ENCODE measurements at places on chromosomes 13 and 19.

GRCh38 chr19:2653710-2654707 lies 48.5 kb downstream of the GNG7 start:
- no peak for DNase-seq

DNA sequence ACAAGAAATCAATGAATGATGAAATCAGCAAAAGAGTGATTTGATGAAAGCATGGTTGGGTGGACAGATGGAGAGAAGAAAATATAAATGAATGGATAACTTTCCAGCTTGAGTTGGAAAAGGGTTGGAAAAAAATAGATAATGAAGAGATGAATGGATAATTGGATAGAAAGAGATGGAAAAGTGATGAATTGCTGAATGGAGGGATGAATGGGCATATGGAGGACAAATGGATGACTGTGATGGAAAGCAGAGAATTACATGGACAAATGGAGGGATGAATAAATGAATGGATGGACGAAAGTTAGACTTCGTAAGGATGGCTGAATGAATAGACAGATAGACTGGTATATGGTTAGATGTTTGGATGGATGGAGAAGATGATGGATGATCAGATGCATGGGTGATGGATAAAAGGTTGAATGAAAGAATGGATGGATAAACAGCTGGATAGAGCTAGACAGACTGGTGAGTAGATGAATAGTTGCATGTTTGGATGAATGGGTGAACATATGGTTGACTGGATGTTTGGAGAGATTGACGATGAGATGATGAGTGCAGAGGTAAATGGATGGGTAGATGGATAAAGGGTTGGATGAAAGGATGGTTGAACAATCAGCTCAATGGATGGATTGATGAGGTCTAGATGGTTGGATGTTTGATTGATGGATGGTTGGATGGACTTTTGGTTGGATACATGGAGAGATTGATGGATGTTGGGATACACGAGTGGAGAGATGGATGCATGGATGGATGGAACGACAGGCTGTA lies 11.8 kb downstream of the LGALS7B start:
- DNase-seq, result no peak

- DNase-seq, result no peak
These were observed 557 bp downstream of the ZNF524 start for GRCh38 chr19:55600662-55601028.

DNA sequence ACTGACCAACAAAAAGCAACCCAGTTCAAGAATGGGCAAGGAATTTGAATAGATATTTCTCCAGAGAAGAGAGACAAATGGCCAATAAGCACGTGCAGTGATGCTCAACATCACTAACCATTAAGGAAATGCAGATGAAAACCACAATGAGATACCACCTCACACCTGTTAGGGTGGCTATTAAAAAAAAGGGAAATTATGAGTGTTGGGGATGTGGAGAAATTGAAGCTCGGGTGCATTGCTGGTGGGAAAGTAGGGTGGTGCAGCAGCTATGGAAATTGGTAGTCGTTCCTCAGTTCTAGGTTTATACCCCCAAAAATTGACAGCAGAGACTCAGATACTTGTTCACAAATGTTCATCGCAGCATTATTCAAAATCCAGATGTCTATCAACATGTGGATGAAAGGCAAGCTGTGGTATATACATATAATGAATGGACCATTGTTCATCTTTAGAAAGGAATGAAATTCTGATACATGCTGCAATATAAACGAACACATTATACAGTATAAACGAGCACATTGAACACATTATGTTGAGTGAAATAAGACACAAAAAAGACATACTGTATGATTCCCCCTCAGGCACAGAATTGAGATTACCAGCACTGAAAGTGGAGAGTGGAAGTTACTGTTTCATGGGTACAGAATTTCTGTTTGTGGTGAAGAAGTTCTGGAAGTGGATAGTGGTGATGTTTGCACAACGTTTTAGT lies 927 bp downstream of the CHAMP1 start:
- no peak for DNase-seq

DNA sequence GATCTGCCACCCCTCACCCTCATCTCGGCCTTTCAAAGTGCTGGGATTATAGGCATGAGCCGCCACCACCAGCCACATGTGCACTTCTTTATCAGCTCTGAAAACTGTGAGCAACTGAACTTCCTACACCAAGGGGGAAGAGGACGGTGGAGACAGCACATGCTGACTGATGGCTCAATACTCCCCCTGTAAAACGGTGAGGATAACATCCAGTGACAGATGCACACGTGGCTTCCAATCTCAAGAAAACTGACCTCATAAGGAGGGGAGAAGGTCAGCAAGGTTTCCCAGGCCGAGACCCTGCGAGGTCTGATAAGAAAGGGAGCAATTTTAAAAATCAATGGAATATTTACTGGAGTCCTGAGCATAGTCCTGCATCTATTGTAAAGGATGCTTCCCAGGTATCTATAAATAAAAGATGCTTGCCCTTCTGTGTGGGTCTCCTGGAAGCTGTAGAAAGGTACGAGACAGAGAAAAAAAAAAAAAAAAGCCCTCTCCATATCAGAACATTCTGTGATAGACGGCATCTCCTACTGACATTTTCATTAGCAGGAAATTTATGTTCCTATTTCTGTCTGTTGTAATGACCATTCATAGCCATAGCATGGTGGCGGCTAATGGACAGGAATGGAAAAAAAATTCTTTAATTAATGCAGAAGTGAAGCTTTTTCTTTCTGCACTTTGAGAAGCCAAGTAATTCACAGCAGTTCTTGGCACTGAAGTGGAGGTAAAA lies 385.1 kb downstream of the ZNF536 start:
- no peak for DNase-seq

DNA sequence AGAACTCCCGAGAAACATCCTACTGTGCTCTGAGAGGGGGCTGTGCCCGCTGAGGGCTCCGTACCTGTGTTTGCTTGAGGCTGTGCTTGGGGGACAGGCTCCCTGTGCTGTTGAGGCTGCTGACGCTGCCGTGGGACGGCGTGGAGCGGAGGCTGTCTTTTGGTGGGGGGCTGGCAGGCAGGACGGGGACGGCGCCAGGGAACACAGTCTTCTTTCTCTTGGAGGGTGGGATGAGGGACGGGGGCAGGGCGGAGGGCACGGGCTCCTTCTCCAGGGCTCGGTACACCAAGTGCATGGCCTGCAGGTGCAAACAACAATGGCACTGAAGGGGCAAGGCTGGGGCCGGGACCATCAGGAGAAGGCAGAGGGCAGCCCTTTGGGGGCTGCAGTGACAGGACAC lies 46.8 kb downstream of the EPS15L1 start:
- DNase-seq, result no peak

- DNase-seq, result no peak
These were observed 109.5 kb upstream of the SPATA13 start for GRCh38 chr13:24050796-24051715.

DNA sequence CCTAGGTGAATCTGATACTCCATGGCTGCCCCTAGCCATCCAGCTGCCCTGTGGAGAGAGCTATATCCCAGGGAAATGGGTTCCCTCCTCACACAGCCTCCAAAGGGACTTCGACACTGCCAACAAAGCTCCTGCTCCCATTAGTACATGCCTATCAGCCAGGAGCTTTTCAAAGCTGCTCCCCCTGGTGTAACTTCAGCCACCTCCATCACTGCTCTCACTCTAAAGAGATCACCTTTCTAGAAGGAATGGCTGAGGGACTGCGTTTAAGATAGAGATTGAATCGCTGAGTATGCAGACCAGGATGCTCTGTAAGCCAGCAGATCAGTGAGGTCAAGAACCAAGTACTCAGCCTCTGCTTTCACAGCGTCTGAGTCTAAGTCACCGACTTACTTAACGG lies 213.7 kb downstream of the NALCN start:
- DNase-seq, result no peak

- DNase-seq, result no peak
These were observed 523.9 kb upstream of the PCDH9 start for GRCh38 chr13:67754012-67754411.

GRCh38 chr13:73096173-73096572 lies 37.4 kb downstream of the KLF5 start:
- no peak for DNase-seq

DNA sequence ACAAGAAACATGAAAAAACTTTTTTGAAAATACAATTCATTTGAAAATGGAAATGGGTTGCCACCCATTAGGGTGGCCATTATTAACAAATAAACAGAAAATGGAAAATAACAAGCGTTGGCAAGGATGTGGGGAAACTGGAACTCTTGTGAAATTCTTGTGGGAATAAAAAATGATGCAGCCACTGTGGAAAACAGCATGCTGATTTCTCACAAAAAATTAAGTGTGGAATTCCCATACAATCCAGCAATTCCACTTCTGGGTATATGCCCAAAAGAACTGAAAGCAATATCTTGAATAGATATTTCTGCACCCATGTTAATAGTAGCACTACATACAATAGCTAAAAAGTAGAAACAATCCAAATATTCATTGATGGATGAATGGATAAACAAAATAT lies 165.2 kb downstream of the DCLK1 start:
- no peak for DNase-seq

DNA sequence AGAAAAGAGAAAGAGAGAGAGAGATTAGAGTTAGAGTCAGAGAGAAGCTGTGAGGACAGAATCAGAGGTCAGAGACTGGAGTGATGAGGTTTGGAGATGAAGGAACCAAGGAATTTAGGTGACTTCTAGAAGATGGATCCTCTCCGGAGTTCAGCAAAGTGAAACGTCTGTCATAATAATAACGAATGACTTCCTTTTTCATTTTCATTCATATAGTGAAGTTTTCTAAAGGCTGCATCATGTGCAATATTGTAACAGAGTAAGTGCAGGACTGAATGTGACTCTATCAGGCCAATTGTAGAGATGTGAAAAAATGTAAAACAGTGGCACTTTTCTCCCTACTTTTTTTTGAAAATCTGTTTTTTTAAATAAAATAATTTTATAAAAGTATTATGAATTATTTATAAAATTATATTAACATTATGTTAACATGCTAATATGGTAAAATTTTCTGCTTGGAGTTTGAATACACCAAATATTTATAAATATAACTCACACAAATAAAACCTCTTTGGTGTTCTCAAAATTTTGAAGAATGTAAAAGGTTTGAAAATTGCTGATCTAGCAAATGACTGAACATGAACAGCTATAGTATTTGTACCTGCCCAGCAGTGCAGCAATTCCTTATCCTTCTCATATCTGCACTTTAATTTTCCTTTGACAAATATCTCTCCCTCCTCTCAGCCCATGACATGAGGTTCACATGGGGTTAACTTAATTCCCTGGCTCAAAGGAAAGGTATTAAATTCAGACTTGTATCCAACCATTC lies 4.2 kb upstream of the TNFSF11 start:
- DNase-seq, result no peak

DNA sequence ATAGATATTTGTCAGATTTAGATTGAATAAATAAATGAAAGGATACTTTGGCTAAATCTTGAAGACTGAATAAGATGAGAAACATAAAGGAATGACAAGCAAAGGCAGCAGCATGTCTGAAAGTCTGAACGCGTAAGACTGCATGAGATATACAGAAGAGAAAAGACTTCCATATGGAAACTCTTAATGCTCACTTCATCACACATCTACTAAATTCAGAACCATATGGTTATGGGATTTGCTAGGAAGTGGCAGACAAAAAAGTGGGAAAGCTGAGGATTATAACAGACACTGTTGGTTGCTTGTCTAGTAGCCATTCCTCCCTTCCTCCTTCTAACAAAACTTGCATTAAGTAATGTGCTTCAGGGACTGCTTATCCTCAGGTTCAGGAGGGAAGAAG lies 446.7 kb downstream of the KCTD12 start:
- DNase-seq, result no peak

DNA sequence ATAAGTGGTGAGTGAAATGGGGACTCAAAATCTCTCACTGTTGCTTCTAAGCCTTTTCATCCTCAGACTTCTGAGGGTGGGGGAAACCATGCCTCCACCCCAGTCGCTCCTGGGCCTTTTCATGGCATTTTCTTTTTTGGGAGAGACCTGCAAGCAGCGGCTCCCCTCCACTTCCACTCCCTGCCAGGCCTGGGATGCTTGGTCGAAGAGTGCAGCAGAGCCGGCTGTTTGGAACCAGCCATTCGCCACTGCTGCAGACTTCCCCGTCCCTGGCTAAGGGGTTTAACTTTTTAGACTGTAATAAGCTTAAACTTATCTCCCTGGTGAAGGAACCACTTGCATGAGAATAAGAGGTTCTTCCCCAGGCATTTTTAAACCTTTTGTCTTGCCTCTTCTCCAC lies 617.2 kb downstream of the PCDH9 start:
- no peak for DNase-seq

DNA sequence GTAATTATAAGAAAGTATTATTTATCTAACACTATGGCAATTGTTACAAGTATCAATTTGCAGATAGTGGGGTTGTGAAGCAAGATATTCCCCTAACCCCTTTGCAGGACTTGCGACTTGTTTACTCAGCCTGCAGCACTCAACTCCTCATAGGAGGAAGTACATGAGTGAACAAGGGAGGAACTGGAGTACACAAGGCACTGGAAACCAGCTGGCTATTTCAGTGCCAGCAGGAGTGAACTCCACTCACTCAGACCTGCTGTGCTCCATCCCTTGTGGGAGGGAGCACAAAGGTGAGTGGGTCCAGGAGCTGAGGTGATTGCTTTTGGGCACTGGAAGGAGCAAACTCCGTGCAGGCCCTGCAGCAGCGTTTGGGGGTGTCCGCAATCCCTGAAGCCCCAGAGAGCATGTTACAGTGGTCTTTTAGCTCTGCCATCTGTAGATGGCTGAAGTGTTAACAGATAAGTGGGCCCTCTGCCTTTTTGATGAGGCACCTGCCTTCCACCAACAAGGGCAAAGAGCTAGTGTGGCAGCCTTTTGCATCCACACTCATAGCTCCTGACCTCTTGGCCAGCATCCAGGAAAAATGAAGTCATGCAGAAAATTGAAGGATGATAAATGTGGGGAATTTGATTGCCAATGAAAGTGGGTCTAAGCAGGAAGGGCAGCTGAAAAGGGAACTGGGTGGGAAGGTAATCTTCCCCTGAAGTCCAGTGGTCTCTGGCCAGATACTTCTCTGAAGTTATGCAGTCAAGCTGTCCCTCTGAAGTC lies 802.2 kb upstream of the MIR17HG start:
- DNase-seq, result no peak

DNA sequence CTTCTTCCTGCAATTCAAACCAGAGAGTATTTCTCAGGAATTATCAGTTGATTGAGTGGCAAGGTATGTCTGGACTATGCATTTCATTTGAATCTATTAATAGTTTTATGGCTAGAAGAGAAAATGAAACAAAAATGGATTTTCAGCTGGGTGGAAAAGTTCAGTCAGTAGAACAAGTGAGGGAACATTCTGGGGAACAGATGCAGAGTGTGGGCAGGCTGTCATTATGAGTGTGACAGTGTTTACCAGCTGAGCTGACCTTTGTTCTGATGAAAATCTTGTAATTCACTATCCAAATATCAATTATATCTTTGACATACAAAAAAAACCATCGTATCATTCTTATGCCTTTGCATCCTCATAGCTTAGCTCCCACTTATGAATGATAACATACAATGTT lies 2.6 kb upstream of the CLC start:
- DNase-seq, result no peak
